Left kidney (tissue), 8 donors: ENCODE measurements at places on chromosomes 2 and 18.

- no peak for DNase-seq
Observed at GRCh38 chr2:7201851-7202250, 284.6 kb downstream of the RNF144A start.

- DNase-seq: no peak
Observed at GRCh38 chr18:79680100-79680879, 687 bp downstream of the CTDP1 start.

GRCh38 chr2:105291981-105292380 lies 37.6 kb downstream of the TGFBRAP1 start:
- DNase-seq: no peak

DNA sequence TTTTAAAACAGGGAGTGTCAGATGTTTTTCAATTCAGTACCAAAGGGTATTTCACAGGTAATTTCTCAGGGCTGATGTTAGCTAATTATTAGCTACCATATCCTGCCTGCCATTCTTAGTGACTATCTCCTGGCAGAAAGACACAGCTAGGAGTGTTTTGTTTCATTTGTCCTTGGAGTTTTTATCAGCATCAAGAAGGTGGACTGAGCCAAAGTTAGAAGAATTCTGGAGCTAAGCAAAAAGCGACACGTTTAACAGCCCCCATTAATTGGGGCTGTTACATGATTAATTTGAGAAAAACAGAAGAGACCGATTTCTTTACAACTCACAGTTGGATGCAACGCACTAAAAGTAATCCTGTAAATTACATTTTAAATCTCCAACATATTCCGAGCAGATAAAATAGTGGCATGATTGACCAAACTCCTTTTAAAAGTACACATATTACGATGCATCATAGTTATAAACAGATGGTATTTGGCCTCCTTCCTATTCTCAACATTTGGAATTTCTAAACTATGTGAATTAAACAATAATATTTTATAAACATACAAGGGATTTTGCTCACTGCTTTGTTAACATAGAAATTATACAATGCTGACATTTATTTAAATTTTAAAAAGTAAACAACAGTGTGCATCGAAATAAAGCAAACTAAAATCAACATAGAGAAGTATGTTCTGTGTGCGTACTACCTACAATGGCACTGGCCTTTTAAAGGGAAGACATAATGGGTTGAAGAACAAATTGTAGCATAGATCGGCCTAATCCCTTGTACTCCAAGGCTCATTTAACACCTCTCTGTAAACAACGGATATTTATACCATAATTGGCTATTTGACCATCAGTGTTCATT lies 585.1 kb downstream of the ZEB2 start:
- no peak for DNase-seq

GRCh38 chr2:42775810-42776209 lies 11.9 kb upstream of the OXER1 start:
- DNase-seq: no peak

DNA sequence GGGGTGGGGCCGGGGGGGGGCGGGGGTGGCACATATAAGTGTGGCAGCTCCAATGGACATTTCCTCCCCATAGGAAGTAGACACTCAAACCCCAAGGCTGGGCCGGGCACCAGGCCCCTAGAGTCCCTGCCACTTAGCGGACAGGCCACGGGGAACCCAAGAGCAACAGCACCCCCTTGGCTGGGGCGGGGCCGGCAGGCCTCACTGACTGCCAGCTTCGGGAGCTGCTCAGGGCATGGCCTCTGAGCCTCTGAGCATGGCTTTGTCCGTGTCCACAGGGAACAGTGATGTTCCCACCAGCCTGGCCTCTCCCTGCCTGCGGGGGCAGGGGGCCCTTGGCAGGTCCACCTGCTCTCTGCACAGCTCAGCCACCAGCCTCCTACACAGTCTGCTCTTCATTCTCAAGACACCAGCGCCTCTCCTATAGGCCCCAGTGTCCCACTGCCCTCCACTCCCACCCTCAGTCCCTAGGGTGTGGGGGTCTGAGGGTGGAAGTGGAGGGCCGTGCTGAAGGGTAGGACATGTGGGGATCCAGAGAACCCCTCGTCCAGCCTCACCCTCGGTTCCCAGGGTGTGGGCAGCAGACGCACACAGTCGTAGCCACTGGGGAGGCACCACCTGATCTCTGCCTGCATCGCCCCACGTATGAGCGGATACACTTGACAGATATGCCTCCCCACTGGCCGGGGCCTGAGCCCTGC lies 106.7 kb downstream of the FAM210A start:
- no peak for DNase-seq

DNA sequence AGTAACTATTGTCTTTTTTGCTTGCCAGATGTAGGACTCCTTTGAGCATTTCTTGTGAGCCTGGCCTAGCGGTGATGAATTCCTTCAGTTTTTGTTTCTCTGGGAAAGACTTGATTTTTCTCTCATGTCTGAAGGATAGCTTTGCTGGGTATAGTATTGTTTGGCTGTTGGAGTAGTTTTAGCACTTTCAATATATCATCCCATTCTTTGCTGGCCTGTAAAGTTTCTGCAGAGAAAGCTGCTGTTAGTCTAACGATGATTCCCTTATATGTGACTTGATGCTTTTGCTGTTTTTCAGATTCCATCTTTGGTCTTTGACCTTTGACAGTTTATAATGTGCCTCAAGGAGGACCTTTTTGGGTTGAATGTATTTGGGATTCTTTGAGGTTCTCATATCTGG lies 12.7 kb downstream of the ZDBF2 start:
- DNase-seq: no peak

DNA sequence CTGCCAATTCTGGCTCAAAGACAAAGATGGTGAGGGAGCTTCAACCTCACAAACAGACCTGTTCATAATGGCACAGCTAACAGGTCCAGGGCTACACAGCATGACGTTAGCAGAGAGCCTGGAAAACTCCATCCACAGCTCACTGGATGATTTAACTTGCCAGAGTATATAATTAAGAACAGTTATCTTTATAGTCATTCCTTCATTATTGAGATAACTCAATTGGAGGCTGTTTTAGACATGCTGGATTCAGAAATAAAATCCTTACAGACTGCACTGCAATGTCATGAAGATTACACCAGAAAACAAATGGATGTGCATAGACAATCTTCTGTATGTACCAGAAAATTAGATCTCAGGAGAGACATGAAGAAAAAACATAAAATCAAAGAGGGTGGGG lies 55.1 kb upstream of the LYPD1 start:
- no peak for DNase-seq

- no peak for DNase-seq
Observed at GRCh38 chr2:42930025-42930581, 137.7 kb upstream of the HAAO start.

GRCh38 chr2:135093670-135094330 lies 41.7 kb downstream of the RAB3GAP1 start:
- DNase-seq: peak; percentile 4

DNA sequence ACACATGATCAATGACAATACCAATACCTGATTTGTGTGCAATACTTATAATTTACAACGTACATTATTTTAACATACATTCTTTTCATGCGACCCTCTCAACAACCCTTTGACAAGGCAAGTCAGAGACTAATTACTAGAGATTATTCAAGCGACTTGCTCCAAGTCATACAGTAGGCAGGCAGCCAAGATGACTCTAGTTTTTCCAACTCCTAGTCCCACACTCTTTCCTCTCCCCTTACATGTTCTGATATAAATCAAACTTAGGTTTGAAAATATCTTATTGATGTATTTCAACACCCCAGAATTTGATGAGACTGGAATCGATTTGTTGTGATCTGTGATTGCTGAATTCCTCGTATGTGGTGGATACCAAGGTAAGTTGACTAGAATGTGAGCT lies 8.0 kb upstream of the CYP27C1 start:
- no peak for DNase-seq

DNA sequence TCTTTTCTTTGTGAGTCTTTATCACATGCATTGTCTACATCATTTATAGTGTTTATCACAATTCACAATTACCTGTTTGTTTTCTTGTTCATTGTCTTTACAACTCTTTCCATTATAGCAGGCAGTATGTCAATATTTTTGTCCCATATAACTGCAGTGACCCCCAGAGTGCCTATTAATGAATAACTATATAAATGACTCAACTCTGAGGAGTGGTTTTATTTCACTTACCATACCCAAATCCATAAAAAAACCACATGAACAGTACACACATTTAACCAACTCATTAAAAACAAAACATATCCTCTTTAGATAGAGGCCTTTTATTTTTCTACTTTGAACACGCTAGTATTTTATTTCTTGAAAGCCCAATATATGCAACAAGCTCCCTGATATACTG lies 1419.1 kb upstream of the NXPH2 start:
- no peak for DNase-seq

DNA sequence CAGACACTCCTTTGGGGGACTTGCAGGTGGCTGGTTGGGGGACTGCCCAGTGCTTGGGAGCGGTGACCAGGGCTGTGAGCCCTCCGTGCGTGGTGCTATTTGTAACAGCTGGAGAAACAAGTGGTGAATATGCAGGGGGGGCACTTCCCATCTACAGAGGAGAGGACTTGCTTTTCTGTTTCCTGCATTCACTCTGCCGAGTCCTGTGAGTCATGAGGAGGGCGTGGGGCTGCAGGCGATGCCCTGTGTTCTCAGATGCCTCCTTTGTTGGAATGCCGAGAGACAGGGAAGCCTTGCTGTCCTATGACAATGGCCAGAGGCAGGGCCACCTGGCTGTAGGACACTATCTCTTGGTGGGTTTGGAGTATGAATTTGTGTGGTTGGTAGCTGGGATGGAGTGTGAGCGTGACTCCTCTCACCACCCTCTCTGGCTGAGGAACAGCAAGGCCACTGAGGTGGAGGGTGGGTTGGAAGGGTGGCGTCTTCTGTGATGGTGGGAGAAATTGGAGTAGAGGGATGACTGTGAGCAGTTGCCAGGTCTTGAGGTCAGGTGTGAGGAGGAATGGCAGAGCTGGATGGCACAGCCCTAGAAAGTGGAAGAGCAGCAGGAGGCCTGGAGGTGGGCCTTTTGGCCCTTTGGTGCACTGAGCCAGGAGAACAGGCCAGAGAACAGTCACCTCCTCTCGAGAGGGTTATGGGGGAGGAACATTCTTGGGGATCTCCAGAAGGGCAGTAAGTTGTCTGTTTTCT lies 24.3 kb downstream of the FHOD3 start:
- no peak for DNase-seq

DNA sequence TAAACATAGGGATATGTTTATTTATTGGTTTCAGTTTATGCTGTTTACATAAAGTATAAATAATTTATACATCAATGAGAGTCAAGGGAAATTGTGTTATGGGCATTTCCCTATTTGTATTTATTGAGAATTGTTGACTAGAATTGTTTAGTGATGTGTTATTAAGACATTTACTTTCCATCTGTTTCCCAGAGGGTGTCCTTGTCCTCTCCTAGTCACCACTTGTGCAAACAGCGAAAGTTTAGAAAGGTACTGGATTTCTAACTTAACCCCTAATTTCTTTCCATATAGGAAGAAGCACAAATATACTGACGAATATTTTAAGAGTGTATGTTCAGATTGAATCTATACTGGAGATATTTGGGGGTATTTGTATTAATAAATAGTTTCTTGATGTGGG lies 6.7 kb downstream of the UBE2E3 start:
- DNase-seq: no peak

GRCh38 chr2:28434600-28434989 lies 41.9 kb downstream of the FOSL2 start:
- DNase-seq: no peak

- no peak for DNase-seq
Observed at GRCh38 chr2:106956879-106957278, 70.9 kb upstream of the ST6GAL2 start.

DNA sequence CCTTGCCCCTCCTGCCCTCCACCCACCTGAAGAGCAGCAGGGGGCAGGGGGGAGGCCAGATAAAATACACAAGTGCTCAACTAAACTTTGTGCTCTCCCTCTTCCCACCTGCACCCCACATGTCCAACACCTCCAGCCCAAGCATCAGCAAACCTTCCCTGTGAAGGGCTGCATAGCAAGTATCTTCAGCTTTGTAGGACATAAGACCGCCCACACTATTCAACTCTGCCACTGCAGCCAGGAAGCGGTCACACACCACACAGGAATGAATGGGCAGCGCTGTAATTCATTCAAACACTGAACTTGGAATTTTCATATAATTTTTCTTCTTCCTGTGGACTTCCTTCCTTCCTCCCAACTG lies 27.5 kb downstream of the TFCP2L1 start:
- no peak for DNase-seq

DNA sequence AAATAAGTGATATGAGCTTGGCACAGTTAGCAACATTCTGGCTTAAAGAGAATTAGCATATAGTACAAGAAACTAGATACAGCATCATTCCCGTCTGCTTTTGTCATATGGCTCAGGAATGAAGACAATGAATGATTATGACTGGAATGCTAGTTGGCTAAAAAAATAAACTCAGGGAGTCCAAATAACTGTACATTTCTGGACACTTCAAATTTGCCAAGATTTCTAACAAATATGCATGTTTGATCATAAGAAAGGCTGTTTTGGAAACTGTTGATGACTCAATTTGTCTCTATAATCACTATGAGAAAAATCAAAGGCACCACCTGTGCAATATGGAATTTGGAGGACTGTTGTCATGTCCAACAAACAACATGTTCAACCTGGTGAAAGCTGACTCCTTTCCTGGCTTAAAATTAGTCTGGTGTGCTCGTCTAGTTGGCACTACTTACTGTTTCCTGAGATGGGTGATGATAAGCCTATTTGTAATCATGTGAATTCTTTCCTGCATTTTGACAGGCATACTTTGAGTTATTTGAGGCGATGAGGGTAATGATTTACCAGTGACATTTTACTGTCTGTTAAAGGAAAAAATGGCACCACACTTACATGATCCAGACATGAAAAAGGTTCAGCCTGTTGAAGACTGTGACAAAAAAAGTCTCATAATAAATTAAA lies 133.9 kb upstream of the CDH20 start:
- no peak for DNase-seq

DNA sequence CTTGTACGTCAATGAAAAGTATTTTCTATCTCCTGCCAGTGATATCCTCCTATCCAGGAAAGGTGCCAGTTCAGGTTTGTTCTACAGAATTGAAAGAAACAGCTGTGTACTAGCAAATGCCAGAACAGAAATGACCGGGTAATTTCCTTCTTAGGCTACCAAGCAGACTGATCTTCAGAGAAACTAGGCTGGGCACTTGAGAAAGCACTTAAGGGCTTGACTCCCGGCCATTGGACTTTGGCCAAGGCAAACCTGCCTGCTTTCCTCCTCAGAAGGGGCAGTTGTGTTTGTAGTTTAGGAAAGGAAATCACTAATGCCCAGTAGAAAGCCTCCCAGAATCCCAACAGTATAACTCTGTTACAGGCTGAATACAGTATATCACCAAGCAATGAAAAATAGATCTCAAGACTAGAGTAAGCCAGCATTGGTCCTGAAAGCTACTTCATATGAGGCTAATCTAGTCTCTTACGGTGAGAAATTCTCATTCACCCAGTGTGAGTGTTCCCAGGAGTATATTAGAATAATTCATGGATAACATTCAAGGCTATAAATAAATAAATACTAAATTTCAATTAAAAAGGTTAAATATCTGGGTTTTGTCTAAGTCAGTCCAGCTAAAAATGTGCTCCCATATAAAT lies 43.0 kb upstream of the COL5A2 start:
- no peak for DNase-seq

DNA sequence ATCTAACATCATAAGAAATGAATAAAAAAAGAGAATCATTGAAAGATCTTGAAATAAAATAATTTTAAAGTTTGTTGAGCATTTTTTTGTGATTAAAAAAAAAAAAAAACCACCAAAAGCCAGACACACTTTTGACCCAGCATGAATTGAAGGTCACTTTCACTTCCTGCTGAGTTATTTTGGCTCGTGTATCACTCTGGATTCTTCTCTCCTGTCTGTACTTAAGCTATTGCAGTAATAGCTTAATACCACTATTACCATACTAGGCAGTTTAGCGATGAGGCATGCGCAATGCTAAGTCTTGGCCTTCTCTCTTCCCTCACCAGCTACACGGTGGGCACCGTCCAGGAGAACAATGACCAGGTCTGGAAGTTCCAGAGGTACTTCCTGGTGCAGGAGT lies 54.5 kb upstream of the SPP2 start:
- DNase-seq: no peak
